GM12891 (cell line): ENCODE measurements at places on chromosomes 5 and 9.

DNA sequence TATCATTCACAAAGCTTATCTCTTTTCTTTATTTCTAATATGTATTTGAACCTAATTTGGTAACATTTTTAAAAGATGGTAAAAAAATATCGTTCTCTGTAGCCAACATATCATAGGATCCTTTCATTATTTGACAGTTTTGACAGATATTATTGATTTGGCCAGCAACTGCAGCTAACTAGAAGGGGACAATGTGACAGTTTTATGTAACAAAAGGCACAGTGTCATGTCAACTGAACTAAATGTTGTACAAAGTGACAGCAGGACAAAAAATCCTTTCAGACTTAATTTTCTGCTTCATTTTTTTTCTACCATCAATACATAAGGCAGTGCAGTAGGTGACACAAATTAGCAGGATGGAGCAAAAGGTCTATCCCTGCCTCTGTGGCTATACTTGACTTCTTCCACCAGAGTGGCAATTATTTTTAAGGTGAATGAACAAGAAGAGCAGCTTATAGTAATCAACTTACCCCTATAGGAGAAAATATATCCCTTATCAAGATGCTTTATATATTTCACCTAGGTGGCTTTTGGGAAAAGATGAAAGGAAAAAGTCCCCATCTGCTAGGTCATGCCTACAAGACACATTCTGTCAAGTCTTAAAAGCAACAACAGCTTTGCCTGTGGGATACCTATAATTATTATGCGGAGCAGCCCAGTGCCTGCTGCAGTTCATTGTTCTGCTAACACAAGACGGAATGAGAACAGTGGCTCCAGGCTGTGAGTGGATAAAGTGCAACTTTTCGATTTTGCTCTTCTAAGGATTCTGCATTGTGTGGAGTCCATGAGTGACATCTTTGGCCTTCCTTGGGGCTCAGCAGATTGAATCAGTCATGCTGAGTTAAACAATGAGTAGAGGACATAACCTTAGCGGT, 694.9 kb downstream of the ISL1 start:
- no peak for DNase-seq

GRCh38 chr9:38127271-38127839, 58.3 kb upstream of the SHB start:
- no peak for DNase-seq

- peak; percentile 21 for DNase-seq
Measured at GRCh38 chr5:66814146-66814991, 218.2 kb downstream of the MAST4 start.

DNA sequence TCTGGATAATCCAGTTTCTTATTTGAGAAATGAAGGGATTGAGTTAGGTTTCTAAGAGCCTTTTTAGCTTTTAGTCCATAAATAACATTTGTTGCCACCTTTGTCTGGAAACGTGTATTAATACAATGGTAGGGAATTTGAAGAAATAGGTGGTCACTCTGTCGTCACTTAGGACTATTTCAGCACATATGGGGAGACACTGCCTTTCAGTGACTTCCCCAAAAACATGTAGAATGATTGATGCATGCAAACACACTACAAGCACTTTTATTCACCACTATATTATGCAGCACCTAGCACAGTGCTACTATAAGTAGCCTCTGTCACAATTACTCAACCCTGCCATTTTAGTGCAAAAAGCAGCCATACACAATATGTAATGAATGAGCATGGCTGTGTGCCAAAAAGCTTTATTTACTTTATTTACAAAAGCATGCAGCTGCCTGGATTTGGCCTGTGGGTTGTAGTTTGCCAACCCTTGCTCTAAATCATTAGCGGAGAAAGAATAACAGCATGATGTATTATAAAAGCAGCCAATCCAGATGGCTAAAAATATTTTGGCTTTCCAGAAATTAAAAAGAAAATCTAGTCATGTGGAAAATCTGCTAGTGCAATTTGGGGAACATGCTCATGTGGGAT, 154.2 kb upstream of the HMHB1 start:
- DNase-seq = no peak

DNA sequence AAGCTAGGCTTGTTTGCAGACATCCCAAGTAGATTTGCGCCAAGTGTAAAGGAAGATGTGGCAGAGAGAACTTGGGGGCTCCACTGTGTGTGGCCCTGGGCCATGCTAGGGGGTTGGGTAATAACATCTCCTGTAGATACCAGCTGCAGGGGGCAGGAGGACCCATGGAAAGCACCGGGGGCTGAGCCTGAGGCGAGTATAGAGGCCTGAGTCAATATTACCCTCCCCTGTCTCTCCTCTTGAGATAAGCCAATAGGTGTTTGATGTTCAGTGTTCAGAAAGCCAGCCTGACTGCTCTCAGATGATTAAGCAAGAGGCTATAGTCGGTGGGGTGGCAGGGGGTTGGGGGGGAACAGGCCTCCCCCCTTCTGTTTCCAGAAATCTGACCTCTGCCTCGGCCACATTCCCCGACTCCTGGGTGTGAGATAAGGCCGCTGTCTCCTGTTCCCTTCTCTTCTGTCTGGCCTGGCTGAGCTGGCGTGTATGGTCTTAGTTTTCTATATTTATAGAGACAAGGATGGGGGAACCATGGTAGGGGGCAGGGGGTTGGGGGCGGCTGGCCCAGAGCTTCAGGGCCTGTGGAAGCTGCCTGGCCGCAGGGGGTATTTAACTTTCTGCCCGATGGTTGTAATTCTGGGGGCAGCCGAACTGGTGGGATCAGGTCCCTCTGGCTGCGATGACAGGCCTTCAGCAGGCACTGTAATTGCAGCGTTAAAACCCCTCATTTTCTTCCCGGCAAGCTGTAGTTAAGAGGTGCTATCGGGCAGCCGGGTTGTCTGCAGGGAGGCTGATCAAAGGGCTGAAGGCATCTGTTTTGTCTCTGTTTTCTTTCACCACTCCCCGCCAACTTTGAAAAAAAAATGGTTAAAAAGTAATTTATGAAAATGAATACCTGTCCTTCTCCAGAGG, 292.0 kb downstream of the NSG2 start:
- DNase-seq = no peak

GRCh38 chr9:98236901-98237487, 18.5 kb downstream of the TBC1D2 start:
- no peak for DNase-seq

GRCh38 chr5:159650803-159651202, 265.5 kb upstream of the ADRA1B start:
- DNase-seq = no peak
